AG10803 (cell line): ENCODE measurements at places on chromosomes 16 and 17.

GRCh38 chr16:85651629-85652430, 36.9 kb downstream of the GINS2 start:
- peak; percentile 9 for DNase-seq

DNA sequence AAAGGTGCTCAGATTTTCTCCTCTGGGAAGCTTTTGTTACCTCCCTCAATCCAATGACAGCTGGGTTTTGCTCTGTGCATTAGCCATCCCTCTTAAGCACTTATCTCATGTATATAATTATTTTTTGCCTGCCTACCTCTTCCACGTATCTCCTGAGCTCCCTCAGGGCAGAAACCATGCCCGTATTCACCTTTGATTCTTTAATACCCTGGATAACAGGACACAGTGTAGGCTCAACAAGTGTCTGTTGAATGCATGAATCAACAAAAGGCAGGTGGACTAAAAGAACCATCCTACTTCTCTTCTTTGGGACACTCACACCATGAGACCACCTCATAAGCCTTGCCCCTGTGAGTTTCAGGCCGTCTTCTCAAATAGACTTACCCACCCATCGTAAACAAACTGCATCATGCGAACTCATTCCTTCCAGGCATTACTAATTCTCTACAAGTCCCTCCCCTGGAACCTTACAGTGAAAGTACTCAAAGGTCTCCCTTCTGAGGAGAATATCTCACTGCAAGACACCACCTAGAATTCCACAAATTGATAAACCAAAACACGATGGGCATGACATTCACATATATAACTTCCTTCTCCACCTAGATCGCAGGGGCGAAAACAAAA, 3.2 kb downstream of the ARHGAP17 start:
- DNase-seq: no peak

- DNase-seq: no peak
These were observed 234.7 kb downstream of the SNX29 start for GRCh38 chr16:12210925-12211869.

- DNase-seq: no peak
These were observed 28.8 kb downstream of the NGFR start for GRCh38 chr17:49523706-49524472.

DNA sequence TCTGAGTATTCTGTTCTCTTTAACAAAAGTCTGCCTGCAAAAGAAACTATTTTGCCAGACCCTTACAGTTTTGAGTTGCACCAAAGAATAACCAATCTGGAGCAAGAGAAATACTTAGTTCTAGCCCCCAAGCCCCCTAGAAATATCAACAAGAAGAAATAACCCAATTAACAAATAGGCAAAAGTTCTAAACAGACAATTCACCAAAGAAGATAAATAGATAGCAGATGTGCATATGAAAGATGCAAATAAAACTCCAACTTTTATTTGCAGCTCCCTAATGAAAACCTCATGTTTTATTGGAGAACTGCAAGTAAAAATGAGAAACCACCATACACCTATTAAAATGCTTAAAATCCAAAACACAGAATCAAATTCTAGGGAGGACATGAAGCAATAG, 1308.0 kb downstream of the CDH11 start:
- DNase-seq: no peak

DNA sequence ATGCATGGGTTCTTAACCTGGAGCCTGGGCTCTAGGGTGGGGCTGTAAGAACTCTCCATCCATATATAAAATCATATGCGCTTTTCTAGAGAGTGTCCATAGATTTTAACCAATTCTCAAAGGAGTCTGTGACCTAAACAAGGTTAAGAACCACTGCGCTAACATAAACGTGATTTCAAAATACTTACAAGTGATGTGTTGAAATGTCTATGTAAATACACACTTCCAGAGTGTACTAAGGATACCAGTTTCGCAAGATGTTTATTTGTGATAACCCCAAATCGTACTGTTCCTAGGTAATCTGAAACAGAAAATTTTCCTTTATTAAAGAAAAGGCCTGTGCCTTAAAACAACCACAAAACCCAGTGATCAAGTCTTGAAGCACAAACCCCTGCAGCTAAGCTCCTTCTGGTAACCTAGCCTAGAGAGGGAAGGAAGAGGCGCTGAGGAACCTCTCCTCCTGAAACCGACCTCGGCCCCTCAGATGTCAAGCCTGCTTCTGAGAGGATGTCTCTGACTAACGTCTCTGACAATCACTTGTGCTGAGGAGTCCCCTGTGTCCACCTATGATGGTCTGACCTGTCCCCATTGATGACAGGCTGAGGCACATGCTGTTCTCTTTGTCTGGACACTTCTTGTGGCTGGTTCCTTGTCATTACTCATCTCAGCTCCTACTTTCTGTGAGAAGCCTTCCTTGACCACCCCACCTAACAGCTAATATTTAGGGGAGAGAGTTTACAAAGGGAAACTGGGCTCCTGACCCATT, 32.2 kb downstream of the SNN start:
- DNase-seq: no peak

- DNase-seq: peak; percentile 86
These were observed 26.3 kb downstream of the ARHGAP23 start for GRCh38 chr17:38454532-38454931.

- no peak for DNase-seq
These were observed 5.0 kb downstream of the CX3CL1 start for GRCh38 chr16:57377080-57377841.

- no peak for DNase-seq
These were observed 23.0 kb upstream of the GNA13 start for GRCh38 chr17:65079489-65079900.

DNA sequence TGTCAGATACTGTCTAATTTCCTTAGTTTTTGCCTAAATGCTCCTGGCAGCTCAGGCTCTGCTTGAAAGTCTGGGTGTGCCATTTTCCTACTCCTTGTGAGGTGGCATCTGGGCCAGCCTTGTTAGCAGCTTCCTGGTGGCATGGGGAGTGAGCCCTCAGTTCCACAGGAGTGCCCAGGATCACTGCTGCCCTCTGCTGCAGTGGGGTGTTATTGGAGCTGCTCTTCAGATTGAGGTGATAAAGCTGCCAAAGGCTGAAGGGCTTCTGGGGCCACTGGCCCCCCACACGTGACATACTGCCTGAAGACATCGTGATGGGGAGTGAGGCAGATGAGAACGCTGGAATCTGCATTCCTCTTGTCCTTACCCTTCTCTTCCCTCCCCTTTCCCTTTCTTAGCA, 27.4 kb downstream of the CEP95 start:
- no peak for DNase-seq

GRCh38 chr16:88815901-88816589, 4.3 kb upstream of the APRT start:
- no peak for DNase-seq

DNA sequence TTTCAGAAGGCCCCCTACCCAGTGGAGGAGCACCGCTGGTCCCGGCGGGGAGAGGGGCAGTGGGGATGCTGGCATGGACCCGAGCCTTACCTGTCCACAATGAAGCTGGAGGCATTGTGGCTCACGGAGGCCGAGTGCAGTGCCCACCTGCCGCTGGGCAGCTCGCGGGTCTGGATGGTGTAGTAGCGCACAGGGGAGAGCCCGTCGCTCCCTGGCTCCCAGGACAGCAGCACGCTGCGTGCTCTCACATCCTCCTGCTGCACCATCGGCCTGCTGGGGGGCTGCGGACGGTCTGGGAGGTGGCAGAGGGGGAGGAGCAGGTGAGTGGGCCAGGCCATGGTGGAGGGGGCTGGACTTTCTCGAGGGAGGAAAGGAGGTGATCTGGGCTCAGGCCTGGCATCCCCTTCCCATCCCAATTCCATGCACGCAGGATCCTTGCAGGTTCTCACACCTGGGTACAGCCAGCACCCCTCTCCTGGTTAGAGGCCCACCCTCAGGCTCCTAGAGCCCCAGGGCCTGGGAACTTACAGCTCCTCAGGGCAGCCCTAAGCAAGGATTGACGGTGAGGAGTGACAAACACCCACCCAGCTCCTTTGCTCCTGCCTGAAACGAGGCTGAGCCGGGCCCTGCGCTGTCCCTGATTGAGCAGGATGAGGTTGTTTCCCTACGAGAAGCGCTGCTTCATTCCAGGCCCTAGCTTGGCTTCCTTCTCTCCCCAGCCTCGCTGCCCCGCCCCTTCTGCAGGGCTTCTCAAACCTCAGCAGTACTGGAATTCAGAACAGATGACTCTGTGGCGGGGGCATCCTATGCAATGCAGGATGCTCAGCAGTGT, 76.2 kb upstream of the CDC42EP4 start:
- peak; percentile 74 for DNase-seq

- DNase-seq: no peak
These were observed 2.4 kb downstream of the MT1M start for GRCh38 chr16:56634715-56635440.

GRCh38 chr17:56934280-56934679, 20.4 kb upstream of the TRIM25 start:
- DNase-seq: no peak

GRCh38 chr17:59851439-59852375, 41.0 kb downstream of the TUBD1 start:
- peak; percentile 100 for DNase-seq

DNA sequence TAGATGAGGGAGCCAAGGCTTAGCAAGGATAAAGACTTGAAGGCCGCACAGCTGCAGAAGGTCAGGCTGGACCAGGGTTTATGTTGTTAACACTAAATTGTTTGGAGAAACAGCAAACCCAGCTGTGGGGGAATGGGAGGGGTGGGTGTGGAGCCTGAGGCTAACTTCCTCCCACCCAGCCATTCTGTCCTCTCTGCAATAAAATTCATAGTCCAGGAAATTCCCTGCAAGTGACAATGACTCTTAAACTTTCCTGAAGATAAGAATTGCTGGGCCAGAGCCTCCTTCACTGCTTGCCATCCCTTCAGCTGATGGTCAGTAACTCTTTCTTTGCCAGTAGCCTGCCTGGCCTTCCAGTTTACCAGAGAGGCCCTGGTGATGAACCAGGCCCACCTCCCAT, 19.4 kb upstream of the ATP5MC1 start:
- no peak for DNase-seq

- no peak for DNase-seq
These were observed 6.3 kb upstream of the ABCC1 start for GRCh38 chr16:15942931-15943690.

DNA sequence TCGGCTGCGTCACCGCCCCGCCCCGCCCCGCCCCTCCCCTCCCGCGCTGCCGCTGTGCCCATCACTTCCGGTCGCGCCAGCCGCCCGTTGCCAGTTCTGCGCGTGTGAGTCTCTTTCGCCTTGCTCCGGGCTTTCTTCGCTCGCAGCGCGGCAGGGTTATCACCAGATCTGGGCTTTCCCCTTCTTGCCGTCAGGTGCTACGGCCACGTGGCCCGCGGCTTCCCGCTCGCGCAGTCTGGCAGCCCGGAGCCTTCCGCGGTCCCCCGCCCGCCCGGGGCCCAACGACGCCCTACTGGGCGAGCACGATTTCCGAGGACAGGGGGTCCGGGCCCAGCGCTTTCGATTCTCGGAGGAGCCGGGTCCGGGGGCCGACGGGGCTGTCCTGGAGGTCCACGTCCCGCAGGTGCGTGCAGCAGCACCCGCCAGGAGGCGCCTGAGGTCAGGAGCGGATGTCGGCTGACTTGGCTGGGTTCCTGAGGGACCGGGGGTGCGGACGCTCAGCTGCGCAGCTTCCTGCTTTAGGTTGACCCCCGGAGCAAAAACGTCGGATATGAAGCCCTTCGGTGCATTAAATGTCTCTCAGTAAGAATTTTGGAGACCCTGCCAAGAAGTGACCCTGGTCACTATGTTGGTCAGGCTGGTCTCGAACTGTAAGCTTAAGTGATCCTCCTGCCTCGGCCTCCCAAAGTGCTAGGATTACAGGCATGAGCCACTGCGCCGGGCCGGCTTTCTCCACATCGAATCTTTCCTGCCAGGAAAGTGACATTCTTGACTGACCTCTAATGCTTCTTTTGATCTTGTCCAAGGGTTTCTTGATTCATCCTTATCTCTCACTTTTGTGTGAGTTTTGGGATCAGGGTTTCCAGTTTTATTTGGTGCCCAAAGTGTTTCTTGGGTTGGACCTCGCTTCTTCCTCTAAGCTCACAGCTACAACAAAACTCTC, at the start of gene METTL23:
Gene METTL23, plus strand, starts transcription at position 64 of the 943 bp plus-strand sequence. CDS start 2,872 bp downstream, outside the sequence.
- DNase-seq: peak; percentile 75

- no peak for DNase-seq
These were observed 1.7 kb upstream of the IGF2BP1 start for GRCh38 chr17:48995304-48995973.

DNA sequence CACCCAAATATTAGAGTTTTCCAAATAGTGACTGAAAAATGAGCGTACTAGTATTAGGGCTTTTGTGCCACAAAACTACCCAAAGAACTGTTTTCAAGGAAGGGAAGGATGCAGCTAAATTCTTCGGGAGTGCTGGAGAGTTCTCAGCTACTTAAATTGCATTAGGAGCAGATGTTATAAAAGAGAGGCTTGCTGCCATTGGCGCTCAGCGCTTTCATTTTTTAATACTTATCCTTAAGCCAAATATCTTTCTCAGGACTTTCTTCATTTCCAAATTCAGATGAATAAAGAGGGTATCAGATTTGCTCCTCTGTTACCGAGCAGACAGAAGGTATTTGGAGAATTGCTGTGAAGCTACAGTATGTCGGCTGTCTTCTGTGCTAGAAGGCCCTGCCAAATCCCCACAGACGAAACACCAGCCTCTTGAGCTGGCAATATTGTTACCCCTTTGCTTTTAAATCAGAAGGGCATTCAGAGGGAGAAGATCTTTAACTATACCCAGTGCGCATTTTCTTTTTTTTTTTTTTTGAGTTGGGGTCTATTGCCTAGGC, 47.2 kb upstream of the CLEC18A start:
- peak; percentile 61 for DNase-seq

DNA sequence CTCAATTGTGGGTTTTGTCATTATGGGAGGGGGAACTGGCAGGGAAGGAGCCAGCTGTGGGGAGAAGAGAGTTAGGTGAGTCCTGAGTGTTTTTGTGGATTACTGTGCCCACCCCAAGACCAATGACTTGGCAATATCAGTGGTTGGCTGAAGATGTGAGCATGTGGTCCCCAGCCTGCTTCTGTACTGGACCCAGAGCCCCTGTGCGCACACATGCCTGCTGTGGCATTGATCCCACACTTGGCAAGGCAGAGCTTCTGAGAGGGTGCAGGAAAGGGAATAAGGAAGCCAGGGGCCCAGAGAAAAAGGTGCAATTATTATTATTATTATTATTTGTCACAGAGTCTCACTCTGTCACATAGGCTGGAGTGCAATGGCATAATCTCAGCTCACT, 1.3 kb downstream of the PRAC1 start:
- DNase-seq: no peak

GRCh38 chr16:89268987-89269735, 51.7 kb downstream of the ZNF778 start:
- no peak for DNase-seq

- DNase-seq: no peak
These were observed 28.4 kb upstream of the ALKBH5 start for GRCh38 chr17:18155179-18155578.

DNA sequence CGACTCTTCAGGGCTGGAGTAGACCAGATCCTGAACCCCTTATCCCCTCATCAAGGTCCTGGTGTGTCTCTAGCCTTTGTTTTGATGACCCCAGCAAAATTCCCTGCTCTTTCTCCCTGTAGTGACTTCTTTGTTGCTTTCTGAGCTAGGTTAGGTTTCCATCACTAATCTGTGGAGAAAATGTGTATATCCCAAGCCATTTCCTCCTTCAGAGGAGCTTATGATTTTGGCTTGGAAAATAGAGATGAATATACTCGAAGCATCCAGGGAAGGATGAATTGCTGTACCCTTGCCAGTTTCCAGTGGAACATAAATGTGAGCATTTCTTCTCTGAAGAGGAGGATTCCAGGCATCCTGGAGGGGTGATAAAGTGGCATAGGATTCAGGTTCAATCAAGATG, 55.8 kb downstream of the KSR1 start:
- no peak for DNase-seq
